ENCODE measurements at places on chromosomes 6 and 20. TPM values are rescaled to one million over a fixed set of nuclear protein-coding genes. Genes with fewer than 3 reads are reported as not detected.
A peak's percentile ranks its signal among the peaks of the same experiment; 100 is the strongest.

GRCh38 chr20:10501402-10501801 lies 66.3 kb downstream of the SLX4IP start:
- H3K27me3 ChIP-seq: no peaks in the 10 kb centered on the region
- peaks cover 50% of the 10 kb centered on the region for H3K4me1 ChIP-seq
- DNase-seq: peak; percentile 19

- peaks cover 70% of the 10 kb centered on the region for H3K27me3 ChIP-seq
- H3K4me1 ChIP-seq: peaks cover 15% of the 10 kb centered on the region
- no peak overlapping the region for H3K4me3 ChIP-seq
- H3K27ac ChIP-seq: no peak overlapping the region
Observed at GRCh38 chr6:52183131-52183713, 3.0 kb upstream of the IL17A start.

GRCh38 chr6:163189609-163190008 lies 224.9 kb upstream of the QKI start:
- no peak for DNase-seq
- no peaks in the 10 kb centered on the region for H3K27me3 ChIP-seq
- H3K27ac ChIP-seq: no peak overlapping the region
- H3K36me3 ChIP-seq: no peaks in the 10 kb centered on the region
- no peak overlapping the region for H3K4me3 ChIP-seq

- H3K27me3 ChIP-seq: no peaks in the 10 kb centered on the region
- no peaks in the 10 kb centered on the region for H3K36me3 ChIP-seq
- no peak overlapping the region for H3K4me3 ChIP-seq
- no peaks in the 10 kb centered on the region for H3K4me1 ChIP-seq
Observed at GRCh38 chr6:159806021-159806458, 6.0 kb downstream of the PNLDC1 start.

- no peaks in the 10 kb centered on the region for H3K36me3 ChIP-seq
- DNase-seq: no peak
- no peaks in the 10 kb centered on the region for H3K27me3 ChIP-seq
- peaks cover 5% of the 10 kb centered on the region for H3K4me1 ChIP-seq
- H3K4me3 ChIP-seq: no peak overlapping the region
- H3K27ac ChIP-seq: no peak overlapping the region
Observed at GRCh38 chr20:9160757-9161156, 91.9 kb downstream of the PLCB4 start.

KHDRBS2 gene
- not detected for total RNA-seq

TRIM31 gene
- 0.12 TPM for total RNA-seq

CYP39A1 gene
- total RNA-seq: not detected
